ENCODE measurements at places on chromosomes 7 and 10. TPM values are rescaled to one million over a fixed set of nuclear protein-coding genes. Genes with fewer than 3 reads are reported as not detected.

Gene BTBD16
- total RNA-seq = not detected

GRCh38 chr7:2272031-2272430 is 30.0 kb downstream of the NUDT1 start:
- DNase-seq = no peak

Gene CPA2
- 2.2 TPM for total RNA-seq

Gene ADAM22
- 2.3 TPM for total RNA-seq

Gene GPR15LG
- total RNA-seq = not detected

DNA sequence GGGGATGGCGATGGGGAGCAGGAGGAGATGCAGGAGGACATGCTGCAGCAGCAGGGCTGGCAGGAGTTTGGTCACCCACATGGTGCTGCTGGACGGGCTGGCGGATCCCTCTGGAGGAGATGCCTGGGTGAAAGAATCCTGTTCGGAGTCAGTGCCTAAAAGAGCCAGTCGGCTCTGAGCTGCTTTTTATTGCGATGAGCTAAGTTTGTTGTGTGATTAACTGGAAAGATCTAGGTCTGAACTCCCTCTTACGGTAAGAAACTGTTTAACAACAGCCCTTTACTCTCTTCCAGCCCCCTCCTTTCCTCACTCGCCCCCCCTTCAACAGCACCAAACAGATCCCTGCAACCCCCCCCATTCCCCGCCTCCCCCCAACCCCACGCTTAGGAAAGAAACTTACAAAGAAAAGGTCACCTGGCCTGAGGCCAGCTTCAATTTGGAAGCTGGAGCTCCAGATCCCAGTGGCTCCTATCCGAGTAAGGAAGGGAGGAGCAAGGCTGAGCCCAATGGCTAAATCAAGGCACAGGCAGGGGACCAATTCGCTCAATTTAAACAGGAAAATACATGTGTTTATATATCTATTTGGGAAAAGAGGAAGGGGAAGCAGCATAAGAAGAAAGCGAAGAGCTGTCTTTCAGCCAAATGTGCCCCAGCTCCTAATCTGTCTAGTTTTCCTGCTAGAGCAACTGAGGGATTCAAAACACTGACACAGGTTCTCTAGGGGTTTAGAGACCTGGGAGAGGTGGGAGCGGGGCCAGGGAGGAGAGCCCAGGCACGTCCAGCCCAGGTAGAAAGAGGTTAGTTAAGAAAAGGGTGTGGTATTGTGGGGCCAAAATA is at the start of gene HGF:
Gene HGF, minus strand, starts transcription at position 157 of the 837 bp plus-strand sequence. Its CDS starts 76 bp downstream, at position 81.
- DNase-seq = no peak

DNA sequence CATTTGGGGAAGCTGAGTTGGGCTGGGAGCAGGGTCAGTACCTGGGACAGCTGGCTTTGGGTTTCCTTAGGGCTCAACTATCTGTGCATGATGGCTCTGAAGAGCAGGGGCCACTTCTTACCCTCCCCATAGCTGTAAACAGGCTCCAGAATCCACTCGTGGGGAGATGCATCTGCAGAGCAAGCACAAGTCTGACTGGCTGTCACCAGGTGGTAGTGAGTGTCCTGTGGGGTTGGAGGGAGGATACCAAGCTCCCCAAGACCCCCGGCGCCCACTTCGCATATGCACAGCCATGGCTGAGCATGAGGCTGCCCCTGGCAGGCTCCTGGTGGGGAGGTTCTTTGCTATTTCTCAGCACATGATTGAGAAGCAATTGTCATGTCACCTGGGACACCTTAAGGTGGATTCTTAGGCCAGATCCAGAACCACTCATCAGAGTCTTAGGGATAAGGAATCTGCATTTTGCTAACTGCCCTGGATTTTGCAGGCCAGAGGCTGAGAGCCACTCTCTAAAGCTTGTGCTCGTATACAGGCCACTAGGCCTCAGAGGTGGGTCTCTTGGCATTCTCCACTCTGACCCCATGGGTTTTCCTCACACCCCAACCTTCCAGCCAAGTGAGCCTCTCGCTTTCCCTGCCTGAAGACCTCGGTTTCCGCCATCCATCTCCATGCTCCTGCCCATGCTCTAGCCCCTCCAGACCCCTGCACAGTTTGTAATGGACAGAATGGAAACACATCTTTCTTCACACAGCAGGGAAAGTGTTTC is 53.7 kb downstream of the ADCY1 start:
- no peak for DNase-seq

DNA sequence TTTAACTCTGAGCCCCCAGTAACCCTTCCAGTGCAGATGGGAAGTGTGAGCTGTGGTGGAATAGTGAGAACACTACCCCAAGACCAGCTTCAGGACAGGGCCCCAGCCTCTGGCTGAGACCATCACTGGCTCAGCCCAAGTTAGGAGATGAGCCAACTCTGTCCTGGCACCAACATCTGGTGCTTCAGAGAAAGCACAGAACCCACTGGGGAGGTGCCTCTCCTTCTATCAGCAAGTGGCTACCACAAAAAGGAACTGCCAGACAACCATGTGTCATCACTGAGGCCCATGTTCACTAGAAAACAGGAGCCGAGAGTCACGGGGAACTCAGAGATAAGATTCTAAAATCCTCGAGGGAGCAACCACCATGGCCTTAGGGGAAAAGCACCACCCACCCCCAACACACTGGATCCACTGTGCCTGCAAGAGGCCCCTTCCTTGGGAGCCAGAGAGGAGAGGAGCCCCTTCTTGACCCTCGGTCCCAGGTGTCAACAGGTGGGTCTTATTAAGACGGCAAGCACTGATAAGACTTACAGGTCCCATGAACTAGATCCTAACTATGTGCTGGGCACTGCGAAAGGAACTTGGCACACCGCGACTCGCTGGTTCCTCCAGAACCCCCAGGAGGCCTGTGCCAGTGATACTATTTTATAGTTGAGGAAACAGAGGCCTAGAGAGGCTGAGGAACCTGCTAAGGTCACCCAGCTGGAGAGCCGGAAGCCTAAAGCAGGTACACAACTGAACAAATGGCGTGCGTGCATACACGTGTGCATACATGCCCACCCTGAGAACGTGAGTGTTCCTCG is 102.7 kb downstream of the FAM53B start:
- DNase-seq = no peak

Gene NANOS1
- 54.3 TPM for total RNA-seq

All from mesenteric fat pad (tissue), 1 donor.